NCI-H524 (cell line): ENCODE measurements at places on chromosomes 1 and 21.

DNA sequence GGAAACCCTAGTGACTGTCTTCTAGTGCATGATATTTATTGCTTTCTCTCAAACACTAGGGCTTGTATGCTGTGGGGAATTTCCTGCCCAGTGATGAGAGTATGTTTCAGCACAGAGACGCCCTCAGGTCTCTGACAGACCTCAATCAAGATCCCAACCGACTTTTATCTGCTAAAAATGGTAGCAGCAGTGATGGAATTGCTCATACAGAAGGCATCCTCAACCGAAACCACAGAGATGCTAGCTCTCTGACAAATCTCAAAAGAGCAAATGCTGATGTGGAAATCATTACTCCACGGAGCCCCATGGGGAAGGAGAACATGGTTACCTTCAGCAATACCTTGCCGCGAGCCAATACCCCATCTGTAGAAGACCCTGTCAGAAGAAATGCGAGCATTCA, 41.3 kb downstream of the PLPPR4 start:
- no peak for DNase-seq

- no peak for DNase-seq
These were observed 58.1 kb upstream of the VTCN1 start for GRCh38 chr1:117268535-117269455.

DNA sequence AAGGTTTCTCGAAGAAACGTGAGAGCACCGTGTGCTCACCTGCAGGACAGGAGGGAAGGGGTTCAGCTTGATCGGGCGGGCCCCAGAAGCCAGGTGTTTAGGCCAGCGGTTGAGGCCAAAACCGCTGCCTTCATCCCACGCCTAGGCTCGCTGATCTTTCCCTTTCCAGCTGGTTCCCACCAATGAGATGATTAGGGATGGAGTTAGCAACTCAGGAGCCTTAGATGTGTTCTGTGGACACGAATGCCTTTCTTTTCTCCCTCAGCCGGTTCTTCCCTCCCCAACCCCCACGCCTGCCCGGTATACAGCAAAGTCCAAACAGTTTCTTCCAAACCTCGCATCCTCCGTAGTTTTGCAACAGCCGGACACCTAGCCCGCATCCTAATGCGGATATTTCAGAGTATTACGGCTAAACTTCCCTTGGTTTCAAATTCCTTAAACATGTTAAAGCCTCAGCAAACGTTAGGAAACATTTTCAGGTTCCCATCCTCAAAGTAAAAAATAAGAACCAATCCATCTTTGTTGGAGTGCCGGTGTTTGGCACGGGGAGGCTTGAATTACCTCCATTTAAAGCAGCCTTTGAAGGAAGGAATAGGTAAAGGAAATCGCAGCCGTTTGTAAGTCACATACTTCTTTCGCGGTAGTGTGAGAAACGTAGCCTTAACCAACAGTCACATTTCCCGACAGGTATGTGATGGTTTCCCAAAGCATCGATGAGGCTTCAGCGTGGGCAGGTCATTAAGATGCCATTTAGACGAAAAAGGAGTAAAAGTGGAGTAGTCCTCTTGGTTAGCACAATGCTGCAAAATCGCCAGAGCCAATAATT, 1.1 kb downstream of the LRRC8C start:
- DNase-seq, result no peak

DNA sequence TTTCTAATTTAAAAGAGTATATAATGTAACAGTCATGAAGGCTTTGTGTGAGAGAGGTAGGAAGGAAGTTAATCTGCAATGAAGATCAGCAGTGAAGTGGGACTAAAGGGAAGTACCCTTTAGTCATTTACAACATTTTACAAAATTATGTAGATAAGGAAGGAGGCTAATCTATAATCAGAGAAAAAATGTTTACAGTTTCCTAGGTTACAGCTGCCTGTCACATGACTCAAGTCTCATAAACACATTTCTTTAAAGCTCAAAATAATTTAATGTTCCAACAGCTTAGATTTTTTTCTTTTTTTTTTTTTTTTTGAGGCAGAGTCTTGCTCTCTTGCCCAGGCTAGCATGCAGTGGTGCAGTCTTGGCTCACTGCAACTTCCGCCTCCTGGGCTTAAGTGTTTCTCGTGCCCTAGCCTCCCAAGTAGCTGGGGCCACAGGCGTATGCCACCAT, 26.2 kb upstream of the CAP1 start:
- DNase-seq, result no peak

DNA sequence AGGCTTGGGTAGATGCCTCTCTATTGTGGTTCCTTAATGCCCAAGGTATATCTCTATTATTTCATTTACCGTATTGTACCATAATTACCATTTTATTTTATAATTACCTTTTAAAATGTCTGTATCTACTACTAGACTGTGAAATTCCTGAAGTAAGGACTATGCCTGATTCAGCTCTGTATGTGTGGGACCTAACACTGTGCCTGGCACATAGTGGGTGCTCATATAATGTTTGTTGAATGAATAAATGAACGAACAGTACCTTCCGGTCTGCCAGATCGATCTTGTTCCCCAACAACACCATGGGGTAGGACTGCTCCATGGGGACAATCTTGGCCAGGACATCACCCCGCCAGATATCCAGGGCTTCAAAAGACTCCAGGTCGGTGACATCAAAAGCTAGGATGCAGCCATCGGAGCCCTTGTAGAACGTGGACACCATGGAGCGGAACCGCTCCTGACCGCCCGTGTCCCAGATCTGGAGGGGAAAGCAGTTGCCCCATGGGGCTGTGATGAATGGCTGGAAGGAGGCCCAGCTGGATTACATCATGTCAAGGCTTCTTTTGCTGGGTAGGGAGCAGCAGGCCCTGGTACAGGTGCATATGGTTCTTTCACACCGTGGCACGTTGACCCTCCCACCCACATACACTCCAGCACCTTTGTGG, 10.8 kb downstream of the RAB7B start:
- no peak for DNase-seq

DNA sequence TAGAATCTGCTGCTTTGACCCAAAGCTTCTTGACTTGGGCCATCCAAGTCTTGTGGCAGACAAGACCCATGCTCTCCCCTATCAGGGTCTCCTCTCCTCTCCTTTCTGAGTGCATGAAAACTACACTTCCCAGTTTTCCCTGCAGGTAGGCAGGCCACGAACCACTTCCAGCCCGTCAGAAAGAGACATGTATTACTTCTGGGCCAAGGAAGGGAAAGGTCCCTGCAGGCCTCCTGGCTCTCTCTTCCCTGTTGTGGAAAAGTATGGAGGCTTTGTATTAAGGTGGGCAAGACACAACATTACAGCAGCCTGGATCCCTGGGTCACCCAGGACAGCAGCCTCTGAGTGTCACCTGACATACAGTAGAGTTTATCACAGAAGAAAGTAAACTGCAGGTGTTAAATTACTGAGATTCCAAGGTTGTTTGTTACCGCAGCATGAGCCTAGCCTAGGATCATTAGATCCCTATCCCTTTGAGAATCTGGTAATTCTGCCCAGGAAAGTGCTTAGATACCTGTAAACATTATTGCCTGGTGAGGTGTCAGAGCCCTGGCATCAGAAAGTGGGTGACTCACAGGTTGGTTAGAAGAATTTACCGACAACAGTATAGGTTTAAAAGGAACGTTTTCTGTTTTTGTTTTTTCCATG, 717.3 kb downstream of the MATN1 start:
- DNase-seq, result no peak

GRCh38 chr1:189682591-189682990, 795.1 kb downstream of the BRINP3 start:
- DNase-seq, result no peak

DNA sequence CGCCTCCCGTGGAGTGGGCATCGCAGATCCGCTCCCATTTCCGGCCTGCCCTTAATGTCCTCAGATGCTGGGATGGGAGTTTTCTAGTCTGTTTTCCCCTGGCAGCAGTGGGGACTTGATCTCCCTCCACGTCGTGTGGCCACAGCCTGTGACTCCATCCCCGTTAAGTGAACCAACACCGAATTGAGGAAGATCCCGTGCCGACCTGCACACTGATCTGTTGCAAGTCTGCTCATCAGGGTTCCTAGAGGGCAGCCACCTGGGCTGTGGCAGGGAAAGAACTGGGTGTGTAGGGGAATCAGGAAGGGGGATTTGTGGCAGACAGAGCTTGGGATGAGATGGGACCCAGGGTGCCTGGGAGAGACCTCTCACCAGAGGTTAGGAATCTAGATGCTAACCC, 23.3 kb upstream of the CDK18 start:
- DNase-seq, result no peak

GRCh38 chr1:20717452-20718342, at the start of gene KIF17:
Gene KIF17 (minus strand): TSS chr1:20718007. CDS start chr1:20717706, 301 bp downstream.
- no peak for DNase-seq

DNA sequence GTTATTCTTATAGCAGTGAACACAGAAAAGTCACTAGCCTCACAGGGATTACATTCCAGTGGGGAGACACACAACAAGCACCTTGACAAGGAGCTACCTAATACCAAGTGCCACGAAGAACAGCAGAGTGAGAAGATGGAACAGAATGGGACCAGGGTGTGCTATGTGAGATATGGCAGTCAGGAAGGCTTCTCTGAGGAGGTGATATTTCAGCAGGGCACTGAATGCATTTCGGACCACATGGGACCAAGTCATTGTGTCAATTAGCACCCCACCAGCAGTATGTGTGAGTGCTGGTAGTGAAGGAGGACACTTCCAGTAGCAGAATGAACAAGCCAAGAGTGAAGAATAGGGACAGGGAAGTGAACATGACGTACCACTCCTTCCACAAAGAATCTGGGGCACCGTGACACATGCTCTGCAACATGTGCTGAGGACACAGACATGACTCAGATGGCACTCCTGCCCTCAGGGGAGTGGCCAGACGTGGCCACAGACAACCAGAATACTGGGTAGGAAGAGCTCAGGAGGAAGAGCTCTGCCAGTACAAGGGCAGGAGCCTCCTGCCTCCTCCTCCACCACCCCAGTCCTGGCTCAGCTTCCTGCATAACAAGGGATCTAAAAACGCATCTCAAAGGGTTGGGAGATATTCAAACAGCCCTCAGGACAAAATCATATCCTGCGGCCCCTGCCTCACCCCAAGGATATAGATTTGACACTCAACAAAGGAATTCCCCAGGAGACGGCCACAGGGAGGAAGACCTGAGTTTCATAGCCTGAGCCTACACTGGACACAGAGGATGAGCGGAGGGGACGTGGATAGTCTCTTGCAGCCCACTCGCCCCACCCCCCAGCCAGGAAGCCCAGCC, 102.5 kb downstream of the TRABD2B start:
- DNase-seq, result no peak

DNA sequence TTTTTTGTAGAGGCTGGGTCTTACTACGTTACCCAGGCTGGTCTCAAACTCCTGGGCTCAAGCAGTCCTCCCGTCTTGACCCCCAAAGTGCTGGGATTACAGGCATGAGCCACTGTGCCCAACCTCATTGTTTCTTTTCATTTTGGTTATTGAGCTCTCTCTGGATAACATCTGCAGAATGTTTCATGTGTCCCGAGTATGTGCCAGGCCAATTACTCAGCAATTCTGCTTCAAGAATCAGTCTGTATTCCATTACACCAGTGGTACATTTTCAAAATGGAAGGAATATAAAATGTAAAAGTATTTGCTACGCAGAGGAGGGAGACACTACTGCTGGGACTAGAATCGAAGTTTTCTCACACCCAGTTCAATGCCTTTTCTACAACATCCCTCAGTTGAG, 1.7 kb upstream of the ELOA start:
- DNase-seq, result no peak

GRCh38 chr1:235933017-235933765, 66.5 kb upstream of the LYST start:
- no peak for DNase-seq

- DNase-seq, result no peak
These were observed 138.3 kb upstream of the ZBTB40 start for GRCh38 chr1:22313321-22313720.

GRCh38 chr1:187517546-187517945, 688.8 kb downstream of the PLA2G4A start:
- DNase-seq, result peak; percentile 52

- DNase-seq, result no peak
These were observed 71.5 kb downstream of the SMYD3 start for GRCh38 chr1:246435421-246436041.

DNA sequence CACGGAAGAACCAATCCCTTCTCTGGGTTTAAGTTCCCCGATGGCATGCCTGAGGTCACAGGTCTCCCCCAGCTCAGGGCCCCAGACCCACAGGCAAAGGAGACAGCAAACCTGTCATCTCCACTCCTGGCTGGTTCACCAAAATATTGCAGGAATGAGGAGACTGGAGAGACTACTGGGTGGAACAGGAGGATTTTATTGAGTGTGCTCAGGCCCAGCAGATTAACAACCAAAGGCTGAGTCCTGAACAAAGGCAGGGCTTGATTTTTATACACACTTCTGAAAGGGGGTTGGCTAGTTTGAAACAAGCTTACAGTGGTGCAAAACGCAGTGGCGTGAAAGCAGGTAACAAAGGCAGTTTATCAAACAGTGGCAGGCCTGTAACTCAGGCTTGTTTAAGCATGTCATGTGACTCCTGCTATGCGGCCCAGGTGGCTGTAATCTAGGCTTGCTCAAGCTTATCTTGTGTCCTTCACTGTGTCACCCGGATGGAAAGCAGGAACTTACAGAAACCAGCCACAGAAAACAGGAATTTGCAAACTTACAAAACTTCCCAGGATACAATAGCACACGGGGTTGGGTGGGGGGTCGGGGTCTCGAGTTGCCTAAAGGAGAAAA, 27.4 kb upstream of the KCNJ15 start:
- DNase-seq, result no peak

- DNase-seq, result no peak
These were observed 3.6 kb upstream of the RNF2 start for GRCh38 chr1:185041742-185042141.

DNA sequence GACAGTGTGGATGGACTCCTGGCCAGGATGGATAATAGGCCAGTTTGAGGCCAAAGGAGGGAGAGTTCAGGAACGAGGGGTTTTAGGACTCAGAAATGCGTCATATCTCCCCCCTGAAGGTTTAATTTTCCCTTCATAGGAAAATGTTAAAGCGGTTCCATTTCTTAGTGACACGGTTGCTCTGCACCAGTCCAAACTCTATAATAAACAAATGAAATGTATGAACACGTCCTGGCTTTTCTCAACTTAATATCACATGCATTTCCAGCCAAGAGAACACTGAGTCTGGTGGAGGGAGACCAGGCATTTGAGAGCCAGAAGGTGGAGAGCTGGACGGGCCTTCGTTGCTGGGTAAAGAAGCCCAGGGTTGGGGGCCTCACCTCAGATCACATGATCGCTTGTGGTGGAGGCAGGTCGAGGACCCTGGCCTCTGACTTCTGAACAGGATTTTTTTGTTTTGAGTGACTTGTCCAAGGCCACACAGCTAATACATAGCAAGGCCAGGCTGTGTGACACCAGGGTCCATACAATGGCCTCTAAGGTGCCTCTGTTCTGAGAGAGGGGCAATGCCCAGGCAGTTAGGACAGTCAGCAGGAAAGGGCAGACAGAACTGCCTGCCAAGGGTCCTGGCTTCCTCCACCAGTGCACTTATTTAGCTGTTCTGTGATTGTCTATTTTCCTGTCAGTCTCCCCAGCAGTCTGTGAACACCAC, 11.4 kb downstream of the SLC1A7 start:
- DNase-seq, result no peak
